Skeletal muscle cell (primary cell): ENCODE measurements at places on chromosomes 3 and 15.

DNA sequence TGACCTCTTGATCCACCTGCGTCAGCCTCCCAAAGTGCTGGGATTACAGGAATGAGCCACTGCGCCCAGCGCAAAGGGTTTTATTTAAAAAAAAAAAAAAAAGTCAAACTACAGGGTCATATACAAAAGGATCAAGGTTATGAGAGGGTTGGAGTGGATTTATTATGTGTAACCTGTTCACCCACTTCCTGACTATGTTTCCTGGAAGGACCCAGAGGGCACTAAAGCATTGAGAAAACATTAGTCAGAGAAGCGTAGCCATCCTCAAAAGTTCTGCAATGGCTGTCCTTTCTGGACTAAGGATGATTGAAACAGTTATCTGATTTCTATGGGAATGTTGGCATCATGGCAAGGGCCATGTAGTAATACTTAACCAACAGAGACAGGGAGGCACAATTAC, 7.3 kb upstream of the SCAPER start:
- no peak for DNase-seq

- DNase-seq, result no peak
Observed at GRCh38 chr3:12275974-12276650, 12.8 kb upstream of the PPARG start.

DNA sequence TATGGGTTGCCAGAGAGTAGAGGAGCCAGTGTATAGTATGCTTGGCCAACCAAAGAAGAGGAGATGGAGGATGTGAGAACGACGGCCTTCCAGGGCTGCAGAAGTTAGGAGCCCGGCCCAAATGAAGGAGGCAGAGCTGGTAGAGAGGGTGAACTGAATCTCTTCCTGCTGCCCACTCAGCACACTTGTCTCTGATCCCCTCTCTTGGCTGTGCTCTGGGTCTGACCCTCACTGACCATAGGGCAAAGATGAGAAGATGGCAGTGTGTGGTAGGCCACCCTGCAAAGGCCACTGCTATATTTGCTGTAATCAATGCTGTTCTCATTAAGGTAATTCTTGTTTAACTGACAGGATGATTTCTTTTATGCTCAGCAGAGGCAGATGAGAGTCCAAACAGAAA, 256.0 kb downstream of the OCA2 start:
- DNase-seq, result no peak

DNA sequence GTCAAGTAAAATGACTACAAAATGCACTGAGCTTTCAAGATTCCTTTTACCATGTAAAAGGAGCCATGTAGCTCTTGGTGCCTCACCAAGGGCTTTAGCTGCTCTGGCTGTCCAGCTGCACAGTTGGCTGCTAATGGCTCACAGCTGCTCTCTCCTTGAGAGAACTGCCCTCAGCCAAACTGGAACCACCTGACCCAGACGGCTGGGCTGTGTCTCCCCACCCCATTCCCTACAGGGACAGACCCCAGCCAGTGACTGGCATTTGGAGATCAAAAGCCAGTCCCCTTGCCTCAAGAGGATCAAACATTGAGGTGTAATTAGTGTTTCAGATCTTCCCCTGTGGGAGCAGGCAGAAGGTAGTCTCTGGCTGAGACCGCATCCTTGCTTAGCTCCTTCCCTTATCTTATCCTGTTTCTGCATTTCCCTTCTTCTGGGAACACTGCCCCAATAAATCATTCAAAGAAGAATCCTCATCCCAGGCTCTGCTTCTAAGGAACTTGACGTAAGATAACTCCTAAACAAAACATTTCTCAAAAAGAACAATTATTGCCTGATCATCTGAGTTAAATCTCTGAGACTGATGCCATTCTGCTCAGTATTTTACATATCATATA, 28.6 kb upstream of the UBE2E2 start:
- DNase-seq, result no peak

DNA sequence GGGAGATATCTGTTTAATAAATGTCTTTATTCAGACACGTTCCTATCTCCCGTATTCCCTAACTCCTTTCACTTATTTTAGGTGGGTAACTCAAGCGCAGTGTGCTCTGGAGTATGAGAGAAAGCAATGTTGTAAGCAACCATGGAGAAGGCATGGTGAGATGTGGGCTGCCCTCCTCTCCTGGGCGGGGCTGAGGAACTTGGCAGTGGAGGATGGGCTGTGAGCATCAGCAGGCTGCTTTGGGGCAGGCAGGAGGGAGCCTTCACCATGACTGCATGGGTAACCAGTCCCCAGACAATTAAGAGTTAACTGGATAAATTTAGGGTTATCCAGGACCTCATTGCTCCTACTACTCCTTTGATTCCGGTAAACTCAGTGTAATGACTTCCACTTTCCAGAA, 126.1 kb downstream of the RORA start:
- no peak for DNase-seq

- no peak for DNase-seq
Observed at GRCh38 chr3:57288403-57288802, 4.1 kb downstream of the ASB14 start.

DNA sequence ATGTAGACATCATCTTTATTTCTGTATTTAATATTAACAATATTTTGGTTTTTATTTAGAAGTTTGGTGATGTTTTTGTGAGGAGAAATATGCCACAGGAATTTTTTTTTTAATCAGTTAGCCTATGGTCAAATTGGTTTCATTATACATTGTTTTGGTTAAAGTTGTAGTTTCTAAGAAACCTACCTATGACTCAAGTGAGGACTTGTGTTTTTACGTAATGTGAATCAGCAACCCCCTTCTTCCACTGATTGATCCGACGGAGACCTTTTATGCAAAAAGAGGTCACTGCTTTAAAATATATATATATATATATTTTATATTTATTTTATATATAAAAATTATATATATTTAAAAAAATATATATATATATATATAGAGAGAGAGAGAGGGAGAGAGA, 698.1 kb downstream of the FHIT start:
- DNase-seq, result no peak

DNA sequence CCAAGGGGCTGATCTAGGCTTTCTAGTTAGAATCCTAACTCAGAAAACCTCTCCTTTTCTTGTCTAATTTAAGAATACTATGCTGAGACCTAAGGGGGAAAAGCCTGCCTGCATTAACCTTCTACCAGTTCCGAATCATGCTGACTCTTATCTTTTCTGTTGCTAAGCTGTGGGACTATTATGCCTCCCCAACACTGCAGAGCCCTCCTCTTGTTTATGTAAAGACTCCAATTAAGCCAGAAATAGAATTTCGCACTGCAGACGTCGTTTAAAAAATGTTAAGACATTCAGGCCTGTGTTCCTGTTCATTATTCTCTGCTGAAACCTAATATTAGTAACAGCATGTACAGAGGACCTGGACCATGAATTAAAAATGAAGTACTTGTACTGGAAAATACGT, 310.6 kb upstream of the ATP11B start:
- no peak for DNase-seq

- DNase-seq, result no peak
Observed at GRCh38 chr3:127121885-127122284, 71.0 kb upstream of the PRR23E start.

GRCh38 chr3:112769286-112769978, 77.2 kb downstream of the CD200R1L start:
- no peak for DNase-seq

- DNase-seq, result no peak
Observed at GRCh38 chr3:142705198-142705597, 18.6 kb upstream of the TRPC1 start.

DNA sequence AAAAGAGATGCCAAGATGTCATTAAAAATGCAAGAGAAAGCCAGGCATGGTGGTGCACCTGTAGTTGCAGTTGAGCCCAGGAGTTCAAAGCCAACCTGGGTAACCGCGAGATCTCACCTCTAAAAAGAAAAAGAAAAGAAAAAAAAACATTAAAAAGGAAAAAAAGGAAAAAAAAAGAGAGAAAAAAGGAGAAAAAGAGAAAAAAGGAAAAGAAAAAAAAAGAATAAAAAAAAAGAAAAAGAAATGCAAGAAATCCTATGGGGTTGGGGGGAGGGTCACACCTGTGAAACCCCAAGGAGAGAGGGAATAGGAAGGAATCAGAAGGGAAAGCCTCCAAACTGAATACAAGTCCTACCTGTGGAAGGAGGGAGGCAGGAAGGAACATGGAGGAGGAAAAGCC, 5.2 kb upstream of the SUMF1 start:
- no peak for DNase-seq

GRCh38 chr3:160719710-160720109, 36.3 kb upstream of the PPM1L start:
- no peak for DNase-seq

GRCh38 chr3:58066842-58067241, 58.6 kb downstream of the FLNB start:
- no peak for DNase-seq

DNA sequence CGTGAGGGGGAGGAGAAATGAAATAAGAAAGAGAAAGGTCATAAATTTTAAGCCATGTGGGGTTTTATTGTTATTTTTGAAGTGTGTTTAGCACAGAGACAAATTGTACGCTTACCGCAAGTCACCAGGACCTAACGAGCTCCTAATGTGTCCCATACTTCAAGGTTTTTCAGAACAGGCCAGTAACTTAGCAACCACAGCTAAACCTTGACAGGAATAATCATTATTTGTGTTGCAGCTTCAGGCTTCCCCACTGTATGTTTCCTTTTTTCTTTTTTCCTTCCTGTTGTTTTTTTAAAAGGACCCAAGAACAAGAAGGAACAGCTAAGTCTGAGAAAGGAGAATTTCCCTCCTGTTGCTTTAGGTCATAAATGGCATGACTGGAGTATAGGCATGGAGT, 160.8 kb downstream of the TUSC7 start:
- DNase-seq, result no peak

- DNase-seq, result no peak
Observed at GRCh38 chr3:169153656-169154055, 509.9 kb downstream of the MECOM start.

DNA sequence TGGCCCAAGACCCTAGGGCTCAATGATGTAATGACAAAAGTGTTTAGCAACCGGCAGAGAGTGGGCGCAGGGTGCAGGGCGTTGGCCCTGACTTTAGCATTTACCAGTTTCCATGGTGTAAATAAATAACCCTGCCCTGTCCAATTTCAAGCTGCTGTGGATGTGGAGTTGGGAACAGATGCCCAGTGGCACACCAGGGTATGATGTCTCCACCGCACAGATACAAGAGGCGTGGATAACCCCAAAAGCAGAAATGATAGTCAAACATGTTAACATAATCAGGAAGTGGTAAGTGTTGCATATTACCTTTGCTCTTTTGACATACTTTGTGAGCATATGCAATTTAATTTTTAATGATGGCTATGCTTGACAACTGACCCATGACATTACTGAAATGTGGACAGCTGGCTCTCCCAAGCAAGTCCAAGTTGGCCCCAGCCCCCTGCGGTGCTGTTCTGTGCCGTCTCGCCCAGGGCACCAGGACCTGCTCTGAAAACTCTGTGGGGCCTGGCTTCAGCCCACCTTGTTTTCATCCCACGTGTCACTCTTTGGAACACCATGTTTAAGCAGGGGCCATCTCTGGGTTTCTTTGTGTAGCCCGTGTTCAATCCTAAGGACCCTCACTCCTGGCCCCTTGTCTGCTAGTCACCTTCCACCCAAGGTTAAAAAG, 10.8 kb upstream of the ANPEP start:
- no peak for DNase-seq

GRCh38 chr3:52406231-52406661, 38.7 kb downstream of the SEMA3G start:
- DNase-seq, result no peak

GRCh38 chr3:70631716-70632307, 319.4 kb upstream of the MDFIC2 start:
- DNase-seq, result no peak

- no peak for DNase-seq
Observed at GRCh38 chr3:38359038-38359437, 12.5 kb downstream of the XYLB start.

GRCh38 chr3:36919439-36920160, 25.3 kb downstream of the TRANK1 start:
- no peak for DNase-seq

- no peak for DNase-seq
Observed at GRCh38 chr3:25749031-25749581, 34.1 kb downstream of the NGLY1 start.

DNA sequence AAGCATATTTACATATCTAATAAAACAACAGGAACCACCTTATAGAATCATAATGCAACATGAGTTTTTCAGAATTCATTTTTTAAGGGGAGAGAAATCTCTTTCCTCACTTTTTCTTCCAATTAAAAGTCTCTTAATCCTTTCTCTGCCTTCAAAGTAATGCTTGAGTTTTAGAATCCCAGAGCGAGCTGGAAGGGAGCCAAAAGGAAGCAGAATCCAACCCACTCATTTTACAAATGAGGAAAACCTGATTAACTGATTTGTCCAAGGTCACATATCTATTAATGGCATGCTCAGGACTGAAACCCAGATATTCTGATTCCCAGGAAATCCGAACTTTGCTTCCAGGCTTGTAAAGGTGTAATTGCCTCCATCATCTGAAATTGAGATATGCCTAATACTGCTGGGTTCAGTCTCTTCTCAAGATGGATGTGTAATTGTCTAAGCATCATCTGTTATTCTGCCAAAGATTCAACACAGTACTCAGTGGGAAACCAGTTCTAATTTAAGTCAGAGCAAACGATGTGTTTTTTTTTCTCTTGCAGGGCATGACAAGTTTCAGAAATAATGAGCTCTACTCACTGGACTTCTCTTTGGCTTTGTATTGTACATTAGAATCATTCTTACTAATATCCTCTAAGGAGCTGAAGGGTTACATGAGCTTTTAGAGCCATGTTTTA, 481.4 kb upstream of the CFAP20DC start:
- DNase-seq, result no peak

- no peak for DNase-seq
Observed at GRCh38 chr3:10890665-10891064, 74.6 kb downstream of the SLC6A11 start.

GRCh38 chr3:179450901-179451264, 387 bp downstream of the GNB4 start:
- no peak for DNase-seq

DNA sequence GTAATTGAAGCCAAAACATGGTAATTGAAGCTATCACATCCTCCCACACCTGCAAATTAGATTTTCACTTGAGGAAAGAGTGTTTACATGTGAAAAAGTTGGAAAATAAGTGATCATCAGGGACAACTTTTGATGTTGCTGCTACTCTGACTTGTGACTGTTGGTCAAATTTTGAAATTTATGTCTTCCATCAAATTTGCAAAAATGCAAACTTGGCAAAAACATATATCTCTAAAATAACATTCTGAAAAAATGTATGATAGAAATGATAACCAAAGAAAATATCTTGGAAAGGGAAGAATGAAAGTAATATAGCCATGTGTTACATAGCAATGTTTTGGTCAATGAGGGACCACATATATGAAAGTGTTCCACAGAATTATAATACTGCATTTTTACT, 703.9 kb upstream of the SEMA6D start:
- no peak for DNase-seq

GRCh38 chr3:21654662-21655061, 96.3 kb downstream of the ZNF385D start:
- peak; percentile 65 for DNase-seq
